ENCODE measurements at places on chromosomes 1 and 21.

GRCh38 chr1:212825798-212826452, 21.5 kb downstream of the SPATA45 start:
- no peak for DNase-seq

DNA sequence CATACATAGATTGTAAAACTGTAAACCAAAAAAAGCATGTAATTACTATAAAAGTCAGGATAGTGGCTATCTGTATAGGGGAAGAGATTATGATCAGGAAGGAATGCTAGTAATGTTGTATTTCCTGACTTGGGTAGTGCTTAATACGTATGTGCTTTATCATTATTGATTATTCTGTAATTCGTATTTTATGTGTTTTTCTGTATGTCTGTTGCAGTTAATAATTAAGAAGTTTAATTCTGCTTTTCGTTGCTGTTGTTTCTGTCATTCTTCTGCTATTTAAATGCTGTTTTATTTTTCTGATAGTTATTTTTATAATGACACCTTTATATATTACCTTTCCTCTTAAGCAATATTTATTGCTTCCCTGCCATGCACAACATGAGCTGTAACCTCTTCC, 29.3 kb upstream of the TRIM33 start:
- DNase-seq, result no peak

DNA sequence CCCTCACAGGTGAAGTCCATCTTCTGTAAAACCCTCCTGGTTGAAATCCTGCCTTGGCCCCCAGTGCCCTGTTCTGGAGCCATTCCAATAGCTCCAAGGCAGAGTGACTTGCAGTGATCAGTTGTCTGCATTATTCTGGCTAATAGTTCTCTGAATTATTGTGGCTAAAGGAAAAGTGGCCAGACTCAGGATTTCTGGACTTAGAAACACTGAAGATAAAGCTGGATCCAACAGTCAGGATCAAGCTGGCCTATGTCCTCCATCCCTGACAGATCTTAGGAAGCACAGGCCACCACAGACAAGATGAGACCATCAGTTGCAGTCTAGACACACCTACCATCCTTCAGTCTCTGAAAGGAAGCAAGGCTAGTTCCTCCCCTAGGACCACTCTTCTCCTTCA, 801 bp upstream of the C2CD4D start:
- DNase-seq, result no peak

DNA sequence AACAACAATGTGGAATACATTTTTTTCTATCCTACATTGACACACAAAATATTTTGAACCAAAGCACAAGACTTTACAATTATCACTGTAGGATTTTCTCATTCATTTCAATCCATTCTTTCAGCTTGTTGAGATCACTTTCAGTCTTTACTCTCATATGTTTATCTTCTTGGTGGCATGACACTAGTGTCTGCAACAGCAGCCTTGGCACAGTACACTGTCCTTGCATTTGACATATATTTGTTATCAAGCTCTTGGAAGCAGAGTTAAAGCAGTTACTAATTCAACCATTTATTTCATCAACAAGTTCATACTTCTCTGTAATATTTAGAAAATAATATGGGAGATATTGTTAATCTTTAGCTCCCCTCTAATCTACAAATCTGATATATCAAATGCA, 922.4 kb upstream of the ADGRL2 start:
- no peak for DNase-seq

- DNase-seq, result no peak
These were observed 565.4 kb downstream of the PTPRC start for GRCh38 chr1:199204231-199204630.
